Muscle of leg (tissue), 16 donors: ENCODE measurements at places on chromosomes 16 and 17.

- no peaks in the 10 kb centered on the region for H3K36me3 ChIP-seq
- H3K4me3 ChIP-seq, result no peak overlapping the region
- H3K27me3 ChIP-seq, result no peaks in the 10 kb centered on the region
- peak; percentile 90 for DNase-seq
- H3K4me1 ChIP-seq, result peaks cover 26% of the 10 kb centered on the region
- peak overlapping the region; percentile 68 for H3K27ac ChIP-seq
These were observed 72.4 kb downstream of the PGS1 start for GRCh38 chr17:78450696-78451345.

GRCh38 chr17:38852771-38853291, 690 bp downstream of the RPL23 start:
- DNase-seq, result peak; percentile 22
- H3K27me3 ChIP-seq, result no peaks in the 10 kb centered on the region
- peaks cover 40% of the 10 kb centered on the region for H3K36me3 ChIP-seq
- peak overlapping the region; percentile 67 for H3K4me3 ChIP-seq
- H3K27ac ChIP-seq, result peak overlapping the region; percentile 97

- H3K27ac ChIP-seq, result peak overlapping the region; percentile 59
- H3K36me3 ChIP-seq, result no peaks in the 10 kb centered on the region
- H3K27me3 ChIP-seq, result no peaks in the 10 kb centered on the region
These were observed 10.8 kb upstream of the P2RX1 start for GRCh38 chr17:3926860-3927627.

DNA sequence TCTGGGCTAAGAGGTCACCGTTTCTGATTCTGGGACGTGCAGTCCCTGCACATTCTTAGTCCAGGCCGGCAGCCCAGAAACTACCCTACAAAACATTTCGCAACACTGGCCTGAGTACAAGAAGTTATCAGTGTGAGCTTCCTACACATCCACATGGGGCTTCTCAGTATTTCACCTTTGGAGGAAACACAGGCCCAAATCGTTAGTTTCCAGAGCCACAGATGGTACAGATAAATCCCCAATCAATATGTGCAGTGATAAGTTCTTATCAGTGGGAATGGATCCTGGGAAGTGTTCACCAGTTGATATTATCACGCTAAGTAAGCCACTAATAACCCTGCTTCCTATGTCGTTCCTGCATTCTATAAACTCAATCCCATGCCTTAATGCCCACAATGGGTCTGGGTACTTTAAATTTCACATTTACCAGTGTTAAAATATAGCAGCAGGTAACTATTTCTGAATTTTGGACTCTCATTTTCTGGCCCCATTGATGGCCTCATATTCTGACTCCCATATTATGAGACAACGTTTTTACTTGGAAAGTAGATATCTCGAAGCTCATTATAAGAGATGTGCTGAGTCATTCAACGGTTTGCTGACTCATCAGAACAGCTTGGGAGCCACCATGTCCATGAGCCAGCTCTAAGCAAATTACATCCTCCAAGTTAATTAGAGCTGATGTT, 370.2 kb upstream of the MAF start:
- no peak overlapping the region for H3K4me3 ChIP-seq
- DNase-seq, result peak; percentile 32
- no peaks in the 10 kb centered on the region for H3K4me1 ChIP-seq
- H3K27ac ChIP-seq, result no peak overlapping the region

GRCh38 chr16:4691666-4692412, 1.5 kb upstream of the NUDT16L1 start:
- peaks cover 56% of the 10 kb centered on the region for H3K36me3 ChIP-seq
- H3K27me3 ChIP-seq, result no peaks in the 10 kb centered on the region
- H3K27ac ChIP-seq, result no peak overlapping the region
- DNase-seq, result peak; percentile 25

- H3K4me1 ChIP-seq, result peaks cover 8% of the 10 kb centered on the region
- DNase-seq, result no peak
- H3K36me3 ChIP-seq, result peaks cover 73% of the 10 kb centered on the region
- no peak overlapping the region for H3K4me3 ChIP-seq
- H3K27ac ChIP-seq, result no peak overlapping the region
- H3K27me3 ChIP-seq, result no peaks in the 10 kb centered on the region
These were observed 55.9 kb upstream of the SREBF1 start for GRCh38 chr17:17892731-17893130.

- H3K4me3 ChIP-seq, result no peak overlapping the region
- H3K27ac ChIP-seq, result no peak overlapping the region
- H3K4me1 ChIP-seq, result peaks cover 40% of the 10 kb centered on the region
- peaks cover 5% of the 10 kb centered on the region for H3K36me3 ChIP-seq
- no peak for DNase-seq
These were observed 31.9 kb downstream of the EPN2 start for GRCh38 chr17:19269106-19269505.

GRCh38 chr17:82815354-82815753, 24.5 kb downstream of the ZNF750 start:
- no peak overlapping the region for H3K4me3 ChIP-seq
- H3K36me3 ChIP-seq, result peaks cover 66% of the 10 kb centered on the region
- no peaks in the 10 kb centered on the region for H3K4me1 ChIP-seq
- no peaks in the 10 kb centered on the region for H3K27me3 ChIP-seq
- H3K27ac ChIP-seq, result no peak overlapping the region

GRCh38 chr16:12057266-12057665, 80.7 kb downstream of the SNX29 start:
- no peak overlapping the region for H3K4me3 ChIP-seq
- peaks cover 3% of the 10 kb centered on the region for H3K36me3 ChIP-seq
- H3K27ac ChIP-seq, result no peak overlapping the region
- no peak for DNase-seq
- no peaks in the 10 kb centered on the region for H3K27me3 ChIP-seq
- peaks cover 7% of the 10 kb centered on the region for H3K4me1 ChIP-seq

GRCh38 chr17:34401165-34401564, 38.1 kb upstream of the CCL1 start:
- H3K27me3 ChIP-seq, result no peaks in the 10 kb centered on the region
- H3K4me1 ChIP-seq, result no peaks in the 10 kb centered on the region
- no peak overlapping the region for H3K4me3 ChIP-seq
- DNase-seq, result no peak
- H3K36me3 ChIP-seq, result no peaks in the 10 kb centered on the region

- no peaks in the 10 kb centered on the region for H3K4me1 ChIP-seq
- H3K4me3 ChIP-seq, result no peak overlapping the region
- H3K36me3 ChIP-seq, result no peaks in the 10 kb centered on the region
- H3K27ac ChIP-seq, result no peak overlapping the region
- DNase-seq, result no peak
These were observed 6.0 kb upstream of the PRDM7 start for GRCh38 chr16:90083139-90083538.

GRCh38 chr16:19843371-19843770, 41.3 kb downstream of the GPRC5B start:
- H3K36me3 ChIP-seq, result no peaks in the 10 kb centered on the region
- H3K4me1 ChIP-seq, result peaks cover 13% of the 10 kb centered on the region
- no peak overlapping the region for H3K27ac ChIP-seq
- no peak for DNase-seq
- no peaks in the 10 kb centered on the region for H3K27me3 ChIP-seq
- H3K4me3 ChIP-seq, result no peak overlapping the region

GRCh38 chr16:53082509-53082908, 27.7 kb downstream of the CHD9 start:
- no peaks in the 10 kb centered on the region for H3K27me3 ChIP-seq
- H3K36me3 ChIP-seq, result peaks cover 3% of the 10 kb centered on the region
- no peak overlapping the region for H3K27ac ChIP-seq
- H3K4me1 ChIP-seq, result peaks cover 66% of the 10 kb centered on the region
- DNase-seq, result no peak

DNA sequence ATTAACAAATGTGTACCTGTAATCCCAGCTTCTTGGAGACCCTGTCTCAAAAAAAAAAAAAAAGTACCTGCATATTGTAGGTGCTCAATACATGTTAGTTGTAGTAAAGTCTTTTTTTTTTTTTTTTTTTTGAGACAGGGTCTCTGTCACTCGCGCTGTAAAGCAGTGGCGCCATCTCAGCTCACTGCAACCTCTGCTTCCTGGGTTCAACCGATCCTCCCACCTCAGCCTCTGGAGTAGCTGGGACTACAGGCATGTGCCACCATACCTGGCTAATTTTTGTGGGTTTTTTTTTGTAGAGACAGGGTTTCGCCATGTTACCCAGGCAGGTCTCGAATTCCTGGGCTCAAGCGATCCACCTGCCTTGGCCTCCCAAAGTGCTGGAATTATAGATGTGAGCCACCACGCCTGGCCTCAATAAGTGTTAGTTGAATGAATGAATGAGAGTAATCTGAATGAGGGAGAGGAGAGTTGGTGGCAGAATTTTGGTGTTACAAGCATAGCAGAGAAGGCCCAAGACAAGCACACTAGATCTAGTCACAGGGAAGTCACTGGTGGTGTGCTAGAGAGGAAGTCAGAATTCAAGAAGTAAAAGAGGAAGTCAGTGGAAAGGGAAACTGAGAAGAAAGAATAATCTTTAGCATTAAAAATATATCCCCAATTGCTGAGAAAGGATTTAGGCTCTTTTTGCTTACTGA, 9.4 kb upstream of the MYL4 start:
- H3K4me1 ChIP-seq, result peaks cover 15% of the 10 kb centered on the region
- no peak overlapping the region for H3K27ac ChIP-seq
- H3K4me3 ChIP-seq, result no peak overlapping the region
- H3K27me3 ChIP-seq, result no peaks in the 10 kb centered on the region

DNA sequence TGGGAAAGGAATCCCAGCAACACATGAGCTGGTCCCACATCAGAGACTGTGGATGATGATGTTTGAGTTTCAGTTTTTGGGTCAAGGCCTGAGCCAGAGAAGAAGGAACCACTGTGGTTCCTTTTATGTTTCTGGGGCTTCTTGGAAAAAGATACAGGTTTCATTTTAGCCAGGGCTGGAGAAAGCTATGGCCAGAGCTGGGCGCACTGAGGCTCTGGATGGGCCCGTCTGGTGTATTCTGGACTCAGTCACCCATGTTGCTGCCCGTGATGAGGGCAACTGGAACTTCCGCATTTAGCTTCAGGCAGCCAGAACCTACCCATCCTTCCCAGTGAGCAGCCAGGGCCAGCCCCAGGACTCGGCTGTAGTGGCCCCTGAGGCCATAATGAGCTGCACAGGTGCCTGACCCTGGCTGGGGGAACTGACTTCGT, 15.0 kb upstream of the PITPNA start:
- no peaks in the 10 kb centered on the region for H3K36me3 ChIP-seq
- H3K4me3 ChIP-seq, result no peak overlapping the region
- H3K4me1 ChIP-seq, result peaks cover 40% of the 10 kb centered on the region
- DNase-seq, result no peak
- peak overlapping the region; percentile 87 for H3K27ac ChIP-seq

GRCh38 chr16:23516366-23517137, 6.3 kb upstream of the GGA2 start:
- H3K4me3 ChIP-seq, result no peak overlapping the region
- no peak for DNase-seq
- peaks cover 18% of the 10 kb centered on the region for H3K36me3 ChIP-seq
- no peaks in the 10 kb centered on the region for H3K27me3 ChIP-seq
- peaks cover 4% of the 10 kb centered on the region for H3K4me1 ChIP-seq
- no peak overlapping the region for H3K27ac ChIP-seq
